ENCODE measurements at places on chromosomes 2 and 18. TPM values are rescaled to one million over a fixed set of nuclear protein-coding genes. Genes with fewer than 3 reads are reported as not detected.

GRCh38 chr2:216992056-216992675, 132.3 kb upstream of the TNP1 start:
- H3K27me3 ChIP-seq, result no peaks in the 10 kb centered on the region
- H3K27ac ChIP-seq, result no peak overlapping the region
- H3K4me3 ChIP-seq, result no peak overlapping the region
- DNase-seq, result no peak
- H3K36me3 ChIP-seq, result no peaks in the 10 kb centered on the region
- no peaks in the 10 kb centered on the region for H3K4me1 ChIP-seq

DNA sequence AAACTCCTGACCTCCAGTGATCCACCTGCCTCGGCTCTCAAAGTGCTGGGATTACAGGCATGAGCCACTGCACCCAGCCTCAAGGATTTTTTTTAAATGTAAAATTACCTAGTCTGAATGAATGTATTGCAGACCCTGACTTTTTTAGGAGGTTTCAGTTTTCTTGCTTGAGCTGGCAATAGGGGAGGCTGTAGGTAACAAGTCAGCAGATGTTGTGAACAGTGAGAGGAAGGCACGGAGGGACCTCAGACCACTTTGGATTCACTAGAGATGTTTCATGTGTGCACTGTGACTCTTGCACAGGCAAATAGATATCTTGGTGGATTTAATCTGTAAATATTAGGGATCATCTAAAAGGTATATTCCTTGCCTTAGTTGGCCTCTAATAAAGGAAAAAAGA, 6.4 kb downstream of the NDUFV2 start:
- H3K36me3 ChIP-seq, result no peaks in the 10 kb centered on the region
- no peak overlapping the region for H3K27ac ChIP-seq
- H3K27me3 ChIP-seq, result no peaks in the 10 kb centered on the region
- H3K4me1 ChIP-seq, result peaks cover 45% of the 10 kb centered on the region
- no peak overlapping the region for H3K4me3 ChIP-seq
- no peak for DNase-seq

GRCh38 chr2:23505218-23505983, 120.4 kb downstream of the KLHL29 start:
- H3K27ac ChIP-seq, result no peak overlapping the region
- no peaks in the 10 kb centered on the region for H3K4me1 ChIP-seq
- no peaks in the 10 kb centered on the region for H3K27me3 ChIP-seq
- H3K4me3 ChIP-seq, result no peak overlapping the region

DNA sequence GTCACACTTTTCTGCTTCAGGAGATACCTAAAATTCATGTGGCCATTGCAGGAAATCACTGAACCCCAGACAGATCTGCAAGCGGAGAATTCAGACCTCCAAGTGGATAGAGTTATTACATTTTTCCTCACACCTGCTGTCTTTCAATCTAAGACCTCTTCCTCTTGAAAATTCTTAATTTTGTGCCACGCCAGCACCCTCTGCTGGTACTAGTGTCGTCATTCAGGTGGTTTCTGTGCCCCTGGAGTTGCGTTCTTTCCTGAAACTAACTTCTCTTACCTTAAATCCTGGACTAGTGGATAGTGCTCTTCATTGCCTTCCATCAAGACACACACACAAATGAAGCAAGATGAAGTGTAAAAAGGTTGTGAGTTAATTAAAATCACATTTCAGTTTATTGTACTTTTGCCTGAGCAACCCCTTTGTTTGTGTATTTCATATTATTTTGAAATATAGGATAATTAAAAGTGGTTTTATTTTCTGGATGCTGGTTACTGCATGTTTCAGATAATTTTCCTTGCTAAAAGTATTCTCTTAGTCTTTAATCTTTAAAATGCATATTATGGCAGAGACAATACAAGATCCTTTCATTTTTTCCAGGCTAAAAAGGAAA, 1.6 kb upstream of the DNER start:
- H3K4me1 ChIP-seq, result peaks cover 4% of the 10 kb centered on the region
- H3K27ac ChIP-seq, result no peak overlapping the region
- H3K4me3 ChIP-seq, result no peak overlapping the region

DNA sequence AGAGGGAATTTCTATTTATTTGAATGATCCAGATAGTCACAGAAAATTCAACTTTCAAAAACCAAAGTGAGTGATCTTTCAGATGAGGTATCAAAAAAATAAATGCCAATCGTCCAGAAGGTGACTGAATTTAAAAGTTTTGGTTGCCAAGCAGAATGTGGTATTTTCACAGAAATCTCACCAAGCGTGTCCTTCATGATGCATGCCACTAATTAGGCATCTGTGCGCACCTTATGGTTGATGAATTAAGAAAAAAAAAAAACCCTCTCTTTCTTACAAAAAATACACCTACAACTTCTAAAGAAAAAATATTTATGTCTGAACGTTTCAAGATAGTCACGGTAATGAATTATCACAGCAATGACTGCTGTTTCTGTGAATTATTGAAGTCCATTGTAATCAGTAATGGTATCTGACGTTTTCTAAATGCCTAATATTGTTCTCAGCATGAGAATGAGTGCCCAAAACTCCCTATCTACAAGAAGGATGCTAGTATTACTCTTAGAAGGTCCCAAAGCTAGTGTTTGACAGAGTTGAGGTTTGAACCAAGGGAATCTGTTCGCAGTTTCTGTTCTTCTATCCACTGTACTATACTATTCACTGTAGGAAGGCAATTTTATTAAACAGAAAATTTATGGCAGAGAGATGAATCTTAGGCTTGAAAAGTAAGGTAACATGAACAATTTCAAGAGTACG, 219.6 kb upstream of the NETO1 start:
- no peaks in the 10 kb centered on the region for H3K4me1 ChIP-seq
- H3K27ac ChIP-seq, result no peak overlapping the region
- no peaks in the 10 kb centered on the region for H3K27me3 ChIP-seq
- no peak overlapping the region for H3K4me3 ChIP-seq
- DNase-seq, result no peak
- no peaks in the 10 kb centered on the region for H3K36me3 ChIP-seq

GRCh38 chr2:130241041-130241707, 42.9 kb upstream of the TUBA3E start:
- no peaks in the 10 kb centered on the region for H3K27me3 ChIP-seq
- H3K4me1 ChIP-seq, result no peaks in the 10 kb centered on the region
- DNase-seq, result peak; percentile 90
- H3K4me3 ChIP-seq, result no peak overlapping the region
- no peaks in the 10 kb centered on the region for H3K36me3 ChIP-seq

GRCh38 chr2:127576433-127577207, 41.1 kb downstream of the MYO7B start:
- no peak for DNase-seq
- H3K4me3 ChIP-seq, result no peak overlapping the region

DNA sequence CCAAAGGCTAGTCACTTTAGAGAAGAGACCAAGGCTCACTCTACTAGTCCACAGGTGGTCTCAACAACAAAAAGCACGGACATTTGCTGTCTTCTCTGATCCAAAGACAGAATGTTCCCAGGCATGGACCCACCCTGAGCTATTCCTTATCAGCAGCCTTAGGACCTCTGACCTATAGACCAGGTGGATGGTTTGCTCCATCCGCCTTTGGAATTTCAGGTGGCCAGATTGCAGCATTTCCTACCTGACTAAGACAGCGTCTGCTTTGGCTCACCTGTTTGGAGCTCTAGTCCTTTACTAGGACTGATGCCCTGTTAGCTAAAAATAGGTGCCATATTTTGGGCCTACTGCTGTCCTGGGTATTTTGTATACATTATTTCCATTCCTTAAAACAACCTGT, 44.6 kb upstream of the LRP2 start:
- no peak overlapping the region for H3K4me3 ChIP-seq
- H3K27me3 ChIP-seq, result peaks cover 2% of the 10 kb centered on the region
- DNase-seq, result no peak
- no peaks in the 10 kb centered on the region for H3K4me1 ChIP-seq
- H3K36me3 ChIP-seq, result no peaks in the 10 kb centered on the region

DNA sequence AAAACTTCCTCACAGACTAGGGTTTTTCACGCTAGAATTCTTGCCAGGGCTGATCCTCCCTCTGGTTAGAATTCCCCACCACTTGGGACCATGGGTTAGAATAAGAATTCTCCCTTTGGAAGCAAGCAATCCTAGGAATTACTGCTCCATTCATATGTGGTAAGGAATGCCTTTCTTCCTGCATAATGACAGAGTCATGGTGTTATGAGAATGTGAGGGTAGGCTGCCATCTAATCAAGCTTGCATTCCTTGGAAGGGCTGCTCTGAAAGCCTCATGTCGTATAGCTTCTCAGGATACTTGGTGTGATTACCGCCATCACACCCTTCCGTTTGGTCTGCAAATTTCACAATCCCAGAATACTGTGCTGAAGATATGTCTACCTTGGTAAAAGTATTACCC, 1282.4 kb upstream of the PIK3C3 start:
- H3K27ac ChIP-seq, result no peak overlapping the region
- no peak for DNase-seq
- no peaks in the 10 kb centered on the region for H3K4me1 ChIP-seq
- H3K4me3 ChIP-seq, result no peak overlapping the region

DNA sequence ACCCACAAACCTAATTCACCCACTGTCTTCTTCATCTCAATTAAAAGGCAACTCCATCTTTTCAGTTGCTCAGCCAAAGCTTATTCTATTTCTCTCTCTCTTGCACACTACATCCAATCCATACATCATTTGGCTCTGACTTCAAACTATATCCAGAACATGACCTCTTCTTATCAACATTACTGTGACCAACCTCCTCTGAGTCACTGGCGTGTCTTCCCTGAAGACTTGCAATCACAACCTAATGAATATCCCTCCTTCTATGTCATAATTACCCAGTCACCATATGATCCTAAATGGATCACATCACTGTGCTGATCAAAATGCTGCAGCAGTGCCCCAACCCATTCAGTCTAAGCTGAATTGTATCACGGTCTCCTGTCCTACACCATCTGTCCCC, 22.6 kb upstream of the SULT1C3 start:
- H3K27ac ChIP-seq, result peak overlapping the region; percentile 37
- peak; percentile 55 for DNase-seq
- H3K36me3 ChIP-seq, result no peaks in the 10 kb centered on the region
- H3K27me3 ChIP-seq, result no peaks in the 10 kb centered on the region

DNA sequence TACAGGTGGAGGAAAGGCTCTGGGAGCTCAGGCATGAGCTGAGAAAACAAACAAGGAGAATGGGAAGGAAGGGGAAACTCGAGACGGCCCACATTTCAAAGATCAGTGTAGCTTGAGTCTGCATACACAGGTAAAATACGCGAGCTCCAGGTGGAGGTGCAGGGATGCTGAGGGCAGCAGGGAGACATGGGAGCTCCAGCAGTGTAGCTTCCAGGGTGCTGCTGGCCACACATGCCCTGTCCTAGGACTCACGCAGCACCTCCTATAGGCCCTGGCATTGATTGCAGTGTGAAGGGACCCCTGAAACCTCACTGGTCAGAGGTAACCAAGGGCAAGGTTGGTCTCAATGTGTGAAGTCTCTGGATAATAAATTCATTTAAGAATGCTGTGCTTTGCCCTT, 362.8 kb upstream of the HS6ST1 start:
- H3K4me1 ChIP-seq, result no peaks in the 10 kb centered on the region
- H3K27ac ChIP-seq, result no peak overlapping the region
- no peak for DNase-seq
- no peaks in the 10 kb centered on the region for H3K27me3 ChIP-seq

DNA sequence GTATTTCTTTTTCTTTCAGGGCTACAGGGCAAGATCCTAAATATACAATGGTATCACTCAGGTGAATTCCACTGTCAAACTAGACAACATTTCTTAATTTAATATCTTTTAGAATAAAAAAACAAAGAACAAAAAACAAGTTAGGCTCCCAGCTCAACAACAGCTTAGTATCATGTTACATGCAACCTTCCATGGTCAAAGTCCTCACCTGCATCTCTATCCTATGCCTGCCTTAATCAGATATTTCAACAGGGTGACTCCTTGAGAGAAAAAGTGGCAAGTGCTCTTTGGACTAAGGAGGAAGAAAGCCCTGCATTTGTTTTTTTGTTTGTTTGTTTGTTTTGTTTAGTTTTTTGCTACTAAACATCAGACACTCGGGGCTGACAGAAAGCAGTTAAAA, 50.2 kb downstream of the WDFY1 start:
- peak; percentile 82 for DNase-seq
- peaks cover 27% of the 10 kb centered on the region for H3K36me3 ChIP-seq
- no peaks in the 10 kb centered on the region for H3K27me3 ChIP-seq

DNA sequence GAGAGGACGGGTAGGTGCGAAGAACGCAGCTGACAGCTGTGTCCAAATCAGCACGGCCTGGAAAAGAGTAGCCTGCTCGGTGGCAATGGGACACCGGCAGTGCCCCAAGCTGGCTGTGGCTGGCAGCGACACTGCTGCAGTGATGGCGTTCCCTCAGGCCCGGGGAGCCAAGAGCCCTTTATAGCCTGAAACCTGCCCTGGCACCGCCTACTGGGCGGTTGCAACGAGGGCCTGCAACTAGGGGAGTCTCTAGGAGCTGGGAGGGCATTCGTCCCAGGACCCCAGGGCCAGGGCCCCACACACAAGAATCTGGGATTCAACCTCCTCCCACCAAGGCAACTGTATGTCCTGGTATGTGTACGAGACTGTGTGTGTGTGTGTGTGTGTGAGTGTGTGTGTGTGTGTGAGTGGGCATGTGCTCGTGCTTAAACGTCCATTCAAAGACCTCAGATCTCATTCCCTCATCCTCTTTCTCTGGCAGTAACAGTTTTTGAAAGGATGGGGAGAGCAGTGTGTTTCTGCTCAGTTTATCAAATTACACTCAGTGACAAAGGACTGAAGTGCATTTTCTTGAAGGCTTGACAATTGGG, 6.8 kb upstream of the CYP26B1 start:
- H3K27me3 ChIP-seq, result peaks cover 5% of the 10 kb centered on the region
- H3K36me3 ChIP-seq, result no peaks in the 10 kb centered on the region
- no peak overlapping the region for H3K4me3 ChIP-seq
- no peak overlapping the region for H3K27ac ChIP-seq

Gene CABLES1
- 9.1 TPM for polyA plus RNA-seq

Gene ANKRD30B
- polyA plus RNA-seq, result not detected

Gene POTEJ
- not detected for polyA plus RNA-seq

Gene SKOR2
- polyA plus RNA-seq, result not detected

Gene AAMP
- polyA plus RNA-seq, result 134 TPM

Gene IL18RAP
- polyA plus RNA-seq, result 1.00 TPM

Gene ADD2
- 1.7 TPM for polyA plus RNA-seq

Gene PLGLB2
- 1.8 TPM for polyA plus RNA-seq

Gene CCDC74B
- 0.81 TPM for polyA plus RNA-seq

Data from small intestine (tissue), 16 donors.